ENCODE measurements at places on chromosomes 5 and 9.

DNA sequence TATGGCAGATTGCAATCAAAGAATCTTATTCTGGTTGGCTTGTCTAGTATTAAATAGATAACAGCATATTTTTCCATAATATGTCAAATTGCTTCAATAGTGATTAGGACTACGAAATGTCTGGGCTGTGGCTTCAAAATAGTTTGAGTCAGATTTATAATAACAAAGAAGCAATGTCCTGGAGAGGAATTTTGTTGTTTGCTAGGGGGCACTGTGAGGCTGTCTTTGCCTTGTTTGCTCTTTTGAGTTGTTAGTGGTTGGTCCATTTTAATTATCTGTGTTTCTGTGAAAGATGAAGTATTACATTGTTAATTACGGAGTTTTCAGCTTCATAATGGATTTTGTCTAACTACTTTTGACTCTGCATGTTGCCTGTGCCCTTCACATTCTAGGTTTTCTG, 713.6 kb downstream of the TLE4 start:
- no peak for DNase-seq

DNA sequence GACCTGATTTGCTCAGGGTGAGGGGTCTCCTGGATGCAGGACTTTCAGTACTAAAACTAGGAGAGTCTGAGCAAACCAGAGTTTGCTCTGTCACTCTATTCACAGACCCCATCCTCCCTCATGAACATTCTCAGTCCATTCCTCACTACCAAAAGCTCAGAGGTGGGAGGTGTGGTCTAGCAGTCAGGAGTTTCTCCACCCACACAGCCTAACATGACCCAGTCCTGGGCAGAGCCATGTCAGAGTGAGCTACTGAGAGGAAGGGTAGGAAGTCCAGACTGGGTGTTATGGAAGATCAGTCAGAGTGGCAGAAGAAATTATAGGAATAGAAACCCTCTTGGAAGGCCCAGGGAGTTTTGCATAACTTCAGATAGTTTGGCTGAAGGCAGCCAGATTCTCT, 113.3 kb upstream of the GRAMD2B start:
- no peak for DNase-seq

- DNase-seq: no peak
Observed at GRCh38 chr5:112412346-112412745, 6.7 kb downstream of the EPB41L4A start.

- no peak for DNase-seq
Observed at GRCh38 chr9:86660146-86660943, 287.0 kb downstream of the GAS1 start.

DNA sequence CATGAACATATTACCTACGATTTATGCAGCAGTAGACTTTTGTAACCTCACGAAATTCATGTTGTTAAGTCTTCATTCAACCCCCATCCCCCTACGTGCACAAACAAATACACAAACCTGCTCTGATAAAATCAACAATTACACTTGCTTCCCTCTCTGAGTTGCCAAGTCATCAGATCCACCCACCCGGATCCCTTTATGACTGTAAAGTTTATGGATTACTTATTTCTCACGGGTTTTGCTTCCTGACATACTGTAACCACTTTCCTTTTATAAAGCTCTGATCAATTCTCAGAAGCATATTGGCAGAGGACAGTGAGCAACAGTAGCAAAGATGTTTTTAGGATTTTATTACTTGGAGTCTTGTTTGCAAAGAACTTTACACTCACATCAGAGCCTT, 70.5 kb downstream of the MLLT3 start:
- DNase-seq: no peak

GRCh38 chr9:126671381-126671831, 57.7 kb downstream of the LMX1B start:
- DNase-seq: no peak

- DNase-seq: no peak
Observed at GRCh38 chr5:114018186-114018585, 343.7 kb upstream of the KCNN2 start.

DNA sequence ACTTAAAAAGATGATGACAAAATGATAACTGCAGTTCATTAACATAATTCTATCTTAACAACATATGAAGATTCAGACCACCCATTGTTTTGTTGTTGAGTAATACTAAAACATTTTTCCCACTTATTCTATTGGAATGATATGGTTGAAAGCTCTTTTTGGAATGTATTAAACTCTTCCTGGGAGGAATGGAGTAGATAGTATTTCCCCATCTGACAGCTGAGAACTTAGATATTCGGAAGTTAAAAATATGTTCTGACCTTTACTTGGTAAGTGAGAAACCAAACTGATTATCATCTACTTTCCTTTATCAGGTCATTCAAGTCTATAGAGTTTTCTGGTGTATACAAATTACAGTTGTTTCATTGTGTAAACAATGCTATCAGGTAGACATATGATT, 452.9 kb downstream of the CSNK1G3 start:
- DNase-seq: no peak

DNA sequence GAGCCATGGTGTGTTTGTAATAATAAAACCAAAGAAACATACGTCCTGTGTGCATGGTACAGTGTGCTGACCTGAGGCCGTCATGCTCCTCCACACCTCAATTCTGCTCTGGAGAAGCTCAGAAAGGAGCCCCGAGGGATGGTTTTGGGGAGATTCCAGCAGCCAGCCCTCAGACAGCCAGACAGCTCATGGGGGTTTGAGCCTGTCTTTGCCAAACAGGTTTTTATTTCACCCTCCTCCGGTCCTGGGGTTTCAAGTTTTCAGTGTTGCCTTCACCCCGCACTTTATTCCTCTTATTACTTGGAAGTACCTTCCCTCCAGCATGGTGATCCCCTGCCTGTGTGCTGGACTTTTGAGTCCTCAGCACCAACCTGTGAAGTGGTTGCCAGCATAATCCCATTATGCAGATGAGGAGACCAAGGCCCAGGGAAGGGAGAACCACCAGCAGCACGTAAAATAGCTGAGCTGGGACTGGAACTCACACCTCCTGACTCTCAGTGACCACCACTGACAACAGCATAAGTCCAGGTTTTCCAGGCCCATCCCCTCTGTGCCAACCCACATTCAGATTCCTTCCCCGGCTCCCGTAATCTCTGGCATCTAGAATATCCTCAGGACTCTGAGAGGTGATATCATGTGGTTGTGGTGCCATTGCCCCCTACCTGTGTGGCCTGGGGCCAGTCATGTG, 35.1 kb downstream of the TGFBI start:
- DNase-seq: no peak

DNA sequence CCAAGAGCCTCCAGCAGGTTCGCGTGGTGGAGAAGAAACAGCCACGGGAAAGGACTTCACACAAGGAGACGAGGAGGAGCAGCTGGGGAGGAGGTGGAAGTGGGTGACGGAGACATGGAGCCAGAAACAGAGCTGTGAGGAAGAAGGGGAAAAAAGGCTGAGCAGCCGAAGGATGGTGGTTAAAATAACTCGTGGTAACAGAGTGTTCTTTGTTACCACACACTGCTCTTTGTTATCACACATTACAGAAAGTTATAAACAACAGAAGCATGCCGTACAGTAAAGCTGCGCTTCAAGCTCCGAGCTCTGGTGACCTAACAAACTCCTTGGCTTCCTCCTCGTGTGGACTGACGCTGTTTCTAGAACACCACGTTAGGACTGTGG, 215.4 kb downstream of the GLIS3 start:
- DNase-seq: no peak

- DNase-seq: no peak
Observed at GRCh38 chr5:144659634-144660227, 489.1 kb downstream of the KCTD16 start.

DNA sequence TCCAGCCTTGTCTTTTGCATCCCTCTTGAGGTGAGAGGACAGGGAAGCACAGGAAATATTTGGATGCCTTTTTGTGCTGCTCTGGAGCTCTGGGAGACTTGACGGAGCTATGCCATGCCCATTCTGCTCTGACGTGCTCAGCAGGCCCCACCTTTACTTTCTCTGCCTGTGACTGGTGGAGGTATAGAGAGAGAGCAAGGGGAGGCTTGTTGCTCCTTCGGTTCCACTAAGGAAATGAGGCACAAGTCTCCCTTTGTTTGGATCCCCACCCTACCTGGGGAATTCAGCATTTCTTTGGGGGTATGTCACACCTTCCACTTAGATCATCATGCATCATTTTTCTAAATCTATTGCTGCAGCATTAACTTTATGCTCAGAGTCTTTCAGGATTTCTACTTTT, 121.8 kb upstream of the CNTLN start:
- no peak for DNase-seq

GRCh38 chr9:6680797-6681146, 35.2 kb upstream of the GLDC start:
- DNase-seq: no peak

DNA sequence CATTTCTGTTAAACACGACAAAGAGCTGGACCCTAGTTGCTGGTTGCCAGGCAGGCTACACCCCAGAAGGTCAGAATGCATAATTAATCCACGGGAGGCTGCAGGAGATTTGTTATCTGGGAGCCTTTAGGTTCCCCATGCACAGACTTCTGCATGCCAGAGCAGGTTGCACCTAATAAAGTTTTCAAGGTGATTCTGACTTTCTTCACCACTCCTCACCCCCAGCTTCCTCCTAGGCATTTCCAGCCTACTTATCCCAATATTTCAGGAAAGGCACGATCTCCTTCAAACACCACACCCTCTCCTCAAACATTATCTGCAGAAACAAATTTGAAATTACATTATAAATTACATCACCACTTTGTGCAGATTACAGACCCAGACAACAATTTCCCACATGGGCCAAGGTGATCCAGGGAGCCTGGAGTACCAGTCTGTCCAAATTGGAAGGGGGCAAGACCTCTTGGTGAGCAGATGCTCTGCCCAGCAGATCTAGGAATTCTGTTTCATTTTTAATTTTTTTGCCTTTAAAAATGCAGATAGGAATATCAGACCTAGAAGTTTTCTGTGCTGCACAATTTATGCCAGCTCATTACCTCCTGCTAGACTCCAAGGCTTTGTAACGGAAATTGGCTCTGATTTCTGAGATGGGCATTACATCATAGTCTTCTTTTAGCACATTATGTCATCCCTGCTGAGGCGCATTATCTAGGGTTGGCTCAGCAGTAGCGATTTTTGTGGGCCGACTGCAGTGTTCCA, 363.4 kb upstream of the SLC30A5 start:
- DNase-seq: no peak

GRCh38 chr5:51567636-51568035, 184.4 kb downstream of the ISL1 start:
- no peak for DNase-seq

DNA sequence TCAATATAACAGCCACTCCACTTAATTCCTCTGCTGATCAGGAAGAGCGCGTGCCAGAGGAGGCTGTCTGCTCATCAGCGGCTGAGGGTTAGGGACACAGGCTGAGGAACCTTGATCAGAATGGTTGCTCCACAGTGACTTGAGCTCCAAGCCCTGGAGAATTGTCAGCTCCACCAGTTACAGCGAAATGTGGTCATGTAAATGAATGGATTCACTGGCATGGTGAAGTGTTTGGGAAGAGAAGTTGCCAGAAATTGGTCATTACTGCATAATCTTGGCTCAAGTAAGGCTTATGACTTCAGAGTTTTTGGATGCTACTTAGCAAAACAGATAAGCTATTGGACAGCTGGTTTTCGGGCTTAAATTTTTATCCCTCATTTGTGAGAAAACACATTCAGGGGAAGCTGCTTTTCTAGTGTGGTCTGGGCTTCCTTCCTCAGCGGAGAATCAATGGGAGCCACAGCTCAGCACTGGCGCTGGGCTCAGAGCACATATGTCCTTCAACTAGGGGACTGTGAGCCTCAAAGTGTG, 65.0 kb downstream of the PRRT1B start:
- no peak for DNase-seq

GRCh38 chr5:132471151-132471907, 19.2 kb downstream of the IRF1 start:
- DNase-seq: no peak

DNA sequence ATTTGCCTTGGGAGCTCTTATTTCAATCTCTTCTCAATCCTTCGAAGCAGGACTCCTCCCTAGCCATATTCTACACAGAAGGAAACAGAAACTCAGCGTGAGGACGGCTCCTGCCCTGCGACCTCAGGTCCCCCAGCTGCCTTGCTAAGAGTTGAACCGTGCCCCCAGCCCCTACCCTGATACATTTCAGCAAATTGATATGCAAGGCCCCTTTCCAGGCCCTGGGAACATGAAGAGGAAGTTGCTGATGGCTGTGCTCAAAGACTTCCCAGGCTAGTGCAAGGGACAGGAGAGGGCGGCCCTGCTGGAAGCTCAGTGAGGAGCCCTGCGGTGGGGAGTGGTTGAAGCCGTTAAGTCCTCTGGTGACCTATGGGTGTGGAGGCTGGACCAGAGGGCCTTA, 41.5 kb downstream of the BOD1 start:
- no peak for DNase-seq

DNA sequence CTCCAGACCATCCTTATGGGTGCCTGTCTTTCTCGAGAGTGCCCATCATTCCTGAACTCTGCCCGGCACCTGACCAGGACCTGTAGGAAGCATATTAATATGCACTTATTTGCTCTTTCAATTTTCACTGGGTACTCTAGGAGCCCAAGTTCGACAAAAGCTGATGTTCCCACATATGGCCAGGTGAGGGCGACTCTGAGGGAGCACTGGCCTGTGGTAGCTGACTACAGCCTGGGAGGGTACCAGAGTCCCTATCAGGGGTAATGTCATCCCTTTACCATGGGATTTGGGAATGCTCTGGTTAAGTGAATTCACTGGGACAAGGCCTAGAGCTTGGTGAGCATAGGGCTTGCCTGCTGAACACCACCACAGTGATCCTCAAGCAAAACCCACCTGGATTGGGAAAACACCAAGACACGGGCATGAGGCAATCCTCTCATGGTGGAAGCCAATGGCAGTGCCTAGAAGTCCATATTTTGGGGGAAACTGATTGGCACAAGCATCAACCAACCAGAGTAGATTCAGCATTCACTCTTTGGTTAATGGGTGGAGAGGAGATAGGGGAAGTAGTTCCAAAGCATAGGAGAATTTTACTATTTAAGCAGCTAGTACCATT, 112.2 kb downstream of the MTX3 start:
- DNase-seq: no peak

GRCh38 chr9:73869264-73869663, 627.9 kb upstream of the RORB start:
- peak; percentile 5 for DNase-seq

- no peak for DNase-seq
Observed at GRCh38 chr5:142059304-142059940, 46.6 kb upstream of the GNPDA1 start.

- DNase-seq: no peak
Observed at GRCh38 chr5:125581311-125581710, 834.9 kb upstream of the ZNF608 start.

DNA sequence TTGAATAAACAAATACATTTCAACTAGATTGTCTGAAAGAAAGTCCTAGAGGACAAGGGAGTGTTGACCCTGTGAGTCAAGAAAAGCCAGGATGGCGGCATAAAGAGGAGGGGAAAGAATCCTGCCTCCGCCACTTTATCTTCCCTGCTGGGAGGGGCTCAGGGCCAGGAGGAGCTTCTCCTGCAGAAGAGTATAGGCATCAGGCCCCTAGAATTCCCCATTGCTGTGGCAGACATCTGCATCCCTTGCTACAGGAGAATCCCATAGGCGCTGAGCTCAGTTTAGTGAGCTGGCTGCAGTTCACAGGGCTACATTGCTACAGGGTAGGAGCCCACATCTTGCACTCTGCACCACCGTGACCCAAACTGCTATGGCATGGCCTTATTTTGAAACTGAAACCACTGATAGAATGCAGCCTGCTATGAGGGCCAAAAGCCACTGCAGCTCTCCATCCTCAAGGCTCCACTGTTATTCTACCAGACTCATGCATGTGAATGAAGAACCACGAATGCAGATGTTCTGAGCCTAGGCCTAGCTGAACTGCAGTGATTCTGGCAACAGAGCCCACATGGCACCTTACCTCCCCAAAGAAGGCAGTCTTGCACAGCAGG, 941.4 kb upstream of the CTNND2 start:
- DNase-seq: no peak

Measured in stimulated activated CD8-positive, alpha-beta memory T cell treated with anti-CD3 and anti-CD28 coated beads, Interleukin-15, amount 100 ng/mL, for 4 hours (primary cell).